ENCODE measurements at places on chromosomes 6 and 20. TPM values are rescaled to one million over a fixed set of nuclear protein-coding genes. Genes with fewer than 3 reads are reported as not detected.

GRCh38 chr6:119436583-119436982 lies 87.0 kb upstream of the MAN1A1 start:
- ATAC-seq: no peak

DNA sequence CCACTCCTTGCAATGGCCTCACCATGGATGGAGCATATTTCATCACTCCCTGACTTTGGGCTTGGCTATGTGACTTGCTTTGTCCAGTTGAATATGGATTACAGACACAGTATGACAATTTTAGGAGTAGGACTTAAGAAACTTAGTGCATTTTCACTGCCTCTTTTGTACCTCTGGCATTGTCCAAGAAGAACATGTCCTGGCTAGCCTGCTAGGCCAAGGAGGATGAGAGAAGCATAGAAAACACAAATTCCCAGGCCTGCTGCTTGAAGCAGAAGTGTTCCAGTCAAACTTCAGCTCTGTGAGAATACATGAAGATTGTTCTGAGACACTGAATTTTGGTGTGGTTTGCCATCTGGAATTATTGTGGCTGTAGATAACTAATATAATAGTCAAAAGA lies 3.1 kb upstream of the MCHR2 start:
- no peak for ATAC-seq

DNA sequence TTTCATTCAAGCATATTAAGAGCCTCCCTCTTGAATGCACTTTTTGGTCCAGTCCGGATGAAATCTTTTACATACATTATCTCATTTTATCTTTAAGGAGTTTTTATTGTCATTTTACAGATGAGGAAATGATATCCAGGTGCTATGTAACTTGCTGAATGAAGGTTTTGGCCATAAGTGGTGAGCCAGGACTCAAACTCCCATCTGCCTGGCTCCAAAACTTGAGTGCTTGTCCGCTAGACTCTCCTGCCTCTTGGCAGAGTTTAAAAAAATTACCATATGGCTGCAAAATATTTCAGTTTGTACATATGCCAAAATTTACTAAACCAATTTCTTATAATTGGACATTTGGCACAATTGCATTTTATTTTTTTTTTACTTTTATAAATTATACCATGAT lies 12.2 kb downstream of the PDRG1 start:
- ATAC-seq: no peak

DNA sequence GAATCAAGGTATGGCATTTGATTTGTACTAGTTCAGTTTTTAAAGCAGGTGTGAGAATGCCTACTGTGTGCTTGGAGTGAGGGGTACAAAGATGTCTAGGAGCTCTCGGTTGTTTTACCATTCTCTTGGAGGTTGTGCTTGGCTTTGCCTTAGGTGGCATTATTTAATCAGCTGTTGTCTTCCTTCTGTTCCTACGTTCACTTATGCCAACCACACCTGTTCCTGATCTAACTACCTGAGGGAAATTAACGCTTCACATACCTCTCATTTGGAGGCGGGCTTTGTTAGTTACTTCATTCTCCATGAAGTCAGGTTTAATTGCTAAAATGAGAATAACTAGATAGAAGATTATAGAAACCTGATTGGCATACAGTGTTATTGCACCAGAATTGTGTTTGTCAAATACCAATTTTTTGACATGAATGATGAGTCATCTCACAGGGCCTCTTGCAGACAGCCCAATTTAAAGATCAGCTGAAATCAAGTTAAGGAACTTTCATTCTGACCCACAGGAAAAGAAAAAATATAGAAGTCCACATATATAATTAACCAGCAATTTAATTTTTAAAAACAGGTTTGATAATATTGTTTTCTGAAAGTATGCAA lies 24.8 kb upstream of the PBOV1 start:
- no peak for ATAC-seq

DNA sequence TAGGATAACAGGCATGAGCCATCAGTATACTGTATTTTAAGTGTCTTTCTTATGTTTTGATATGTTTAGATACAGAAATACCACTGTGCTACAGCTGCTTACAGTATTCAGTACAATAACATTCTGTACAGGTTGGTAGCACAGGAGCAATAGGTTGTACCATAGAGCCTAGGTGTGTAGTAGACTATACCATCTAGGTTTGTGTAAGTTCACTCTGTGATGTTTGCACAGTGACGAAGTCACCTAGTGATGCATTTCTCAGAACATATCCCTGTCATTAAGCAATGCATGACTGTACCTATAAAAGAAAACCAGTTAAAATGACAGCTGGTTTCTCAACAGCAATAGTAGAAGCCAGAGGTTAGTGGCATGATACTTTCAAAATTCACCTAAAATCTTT lies 3.0 kb upstream of the ZBTB24 start:
- ATAC-seq: no peak

Gene KHDC1L
- total RNA-seq: not detected

Gene TMC2
- not detected for total RNA-seq

Gene CST2
- total RNA-seq: not detected

Gene NKAIN4
- total RNA-seq: not detected

Gene MAP7
- 4.5 TPM for total RNA-seq
